ENCODE measurements at places on chromosomes 2 and 18.

- peak; percentile 49 for DNase-seq
Measured at GRCh38 chr2:218387369-218388194, 5.5 kb downstream of the SLC11A1 start.

- no peak for DNase-seq
Measured at GRCh38 chr2:101139495-101139894, 11.7 kb downstream of the TBC1D8 start.

- no peak for DNase-seq
Measured at GRCh38 chr18:26614374-26614773, 66.0 kb upstream of the KCTD1 start.

DNA sequence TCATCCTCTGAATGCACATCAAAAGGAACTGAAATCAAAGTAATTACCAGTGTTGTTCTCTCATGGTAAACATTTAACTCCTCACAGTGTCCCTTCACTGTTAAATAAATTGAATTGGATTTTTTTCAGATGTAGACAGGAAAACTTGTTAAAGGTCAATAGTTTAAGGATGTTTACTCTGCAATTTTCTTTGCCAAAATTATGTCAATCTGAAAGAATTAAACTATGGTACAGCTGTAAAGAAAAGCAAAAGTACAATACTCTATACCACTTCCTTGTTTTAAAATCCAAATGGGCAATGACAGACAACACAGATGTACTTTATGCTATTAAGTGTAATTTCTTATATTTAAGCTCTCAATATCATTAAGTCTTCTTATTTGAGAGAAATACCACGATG, 153.2 kb downstream of the WDPCP start:
- no peak for DNase-seq

DNA sequence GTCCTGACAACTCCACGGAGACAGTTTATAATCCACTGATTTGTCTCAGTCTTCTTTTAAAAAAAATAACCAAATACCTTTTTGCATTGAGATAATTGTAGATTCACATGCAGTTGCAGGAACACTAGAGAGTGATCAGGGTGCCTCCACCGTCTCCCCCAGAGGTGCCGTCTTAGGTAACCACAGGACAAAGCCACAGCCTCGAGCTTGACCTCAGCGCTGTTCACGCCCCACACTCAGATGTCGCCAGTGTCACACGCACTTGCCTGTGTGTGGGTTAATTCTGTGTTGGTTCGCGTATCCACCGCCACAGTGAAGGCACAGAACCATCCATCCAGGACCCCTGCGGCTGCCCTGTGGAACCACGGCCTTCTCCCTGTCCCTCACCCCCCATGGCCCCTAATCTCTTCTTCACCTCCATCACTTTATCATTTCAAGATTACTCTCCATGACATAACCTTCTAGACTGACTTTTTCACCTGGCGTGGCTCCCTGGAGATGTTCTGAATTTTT, 295.0 kb upstream of the HDAC4 start:
- DNase-seq, result no peak

DNA sequence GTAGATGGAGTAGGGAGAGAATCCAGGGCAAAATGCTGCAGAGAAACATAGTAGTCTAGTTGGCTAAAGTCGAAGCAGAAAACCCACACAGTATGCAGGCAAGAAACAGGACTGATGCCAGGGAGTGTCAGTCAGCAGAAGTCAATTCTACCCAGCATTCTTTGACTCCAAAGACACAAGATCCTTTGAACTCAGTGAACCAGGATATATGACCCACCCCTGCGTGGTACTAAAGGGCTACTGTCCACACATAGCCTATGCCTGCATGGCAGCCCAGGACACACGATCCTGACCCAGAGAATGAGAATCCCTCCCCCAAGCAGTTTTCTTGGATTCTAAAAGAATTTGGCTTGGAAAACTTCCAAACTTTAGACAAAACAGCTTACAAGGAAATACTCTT, 42.5 kb downstream of the ALK start:
- DNase-seq, result no peak

GRCh38 chr2:205495819-205496218, 186.5 kb upstream of the NRP2 start:
- no peak for DNase-seq

- DNase-seq, result no peak
Measured at GRCh38 chr2:196390243-196391148, 219.1 kb upstream of the STK17B start.

GRCh38 chr2:12424809-12425208, 291.9 kb upstream of the TRIB2 start:
- DNase-seq, result no peak

All from heart right ventricle (tissue), 16 donors.